ENCODE measurements at places on chromosomes 12 and 14.
A peak's percentile ranks its signal among the peaks of the same experiment; 100 is the strongest.

- DNase-seq: no peak
These were observed 214.5 kb upstream of the ATP2B1 start for GRCh38 chr12:89923091-89923490.

DNA sequence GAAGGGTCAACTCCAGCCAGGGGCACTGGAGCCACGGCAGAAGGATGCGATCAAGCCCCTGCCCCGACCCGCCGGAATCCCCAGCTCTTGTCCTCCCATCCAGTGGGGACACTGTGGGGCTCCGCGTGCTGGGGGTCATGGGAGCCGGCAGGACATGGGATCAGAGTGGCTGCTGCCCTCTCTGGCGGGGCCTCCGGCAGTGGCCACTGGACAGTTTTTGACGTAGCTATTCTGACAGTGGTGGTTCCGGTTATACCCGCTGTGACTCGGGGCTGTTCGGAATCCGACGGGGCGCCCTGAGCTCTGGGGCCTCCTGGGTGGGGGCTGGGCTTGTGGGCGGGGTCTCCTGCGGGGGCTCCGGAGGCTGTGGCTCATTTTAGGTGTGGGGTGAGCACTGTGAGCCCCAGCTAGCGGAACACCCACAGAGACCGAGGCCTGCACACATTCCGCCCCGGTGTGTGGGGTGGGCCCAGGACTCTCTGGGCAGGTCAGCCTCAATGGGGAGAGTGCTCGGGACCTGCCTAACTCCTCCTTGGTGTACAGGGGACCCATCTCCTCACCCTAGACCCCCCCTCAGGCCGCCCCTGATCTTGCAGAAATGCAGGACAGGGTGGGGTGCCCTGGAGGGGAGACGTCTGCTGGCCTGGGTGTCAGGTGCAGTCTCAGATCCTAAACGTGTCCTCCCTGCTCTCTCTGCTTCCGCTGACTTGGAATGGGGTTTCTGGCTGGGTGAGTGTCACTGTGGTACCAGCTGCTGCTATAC is 374.2 kb downstream of the TMEM121 start:
- DNase-seq: no peak

DNA sequence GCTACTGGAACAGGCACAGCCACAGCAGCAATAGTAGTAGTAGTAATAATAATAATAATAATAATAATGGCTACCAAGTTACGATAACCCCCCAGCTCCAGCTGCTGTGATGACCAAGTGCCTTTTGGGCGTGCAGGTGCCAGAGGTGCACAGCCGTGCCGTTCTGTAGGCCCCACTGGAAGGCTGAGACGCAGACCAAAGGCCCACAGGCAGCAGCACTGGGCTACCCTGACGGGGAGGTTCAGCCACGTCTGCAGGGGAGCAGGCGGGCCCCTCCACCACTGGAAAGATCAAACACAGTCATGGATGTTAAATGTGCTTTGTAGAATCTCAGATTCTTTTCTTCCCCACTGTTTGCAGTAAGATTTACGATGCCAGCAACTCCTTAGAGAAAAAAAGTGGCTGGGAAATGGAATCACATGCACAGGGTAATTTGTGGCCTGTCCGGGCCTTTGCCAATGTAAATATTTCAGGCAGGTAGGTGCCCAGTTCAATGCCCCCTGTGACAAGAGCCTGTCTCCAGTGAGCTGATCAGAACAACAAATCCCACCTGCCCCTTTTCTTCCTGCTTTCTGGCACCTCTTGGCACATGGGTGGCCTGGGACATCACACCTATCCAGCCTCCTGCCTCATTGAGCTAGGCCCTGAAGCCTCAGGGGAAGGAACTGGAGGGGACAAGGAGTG is 32.6 kb downstream of the CCDC85C start:
- peak; percentile 93 for DNase-seq

GRCh38 chr12:58285551-58285950 is 344.2 kb downstream of the ATP23 start:
- no peak for DNase-seq

DNA sequence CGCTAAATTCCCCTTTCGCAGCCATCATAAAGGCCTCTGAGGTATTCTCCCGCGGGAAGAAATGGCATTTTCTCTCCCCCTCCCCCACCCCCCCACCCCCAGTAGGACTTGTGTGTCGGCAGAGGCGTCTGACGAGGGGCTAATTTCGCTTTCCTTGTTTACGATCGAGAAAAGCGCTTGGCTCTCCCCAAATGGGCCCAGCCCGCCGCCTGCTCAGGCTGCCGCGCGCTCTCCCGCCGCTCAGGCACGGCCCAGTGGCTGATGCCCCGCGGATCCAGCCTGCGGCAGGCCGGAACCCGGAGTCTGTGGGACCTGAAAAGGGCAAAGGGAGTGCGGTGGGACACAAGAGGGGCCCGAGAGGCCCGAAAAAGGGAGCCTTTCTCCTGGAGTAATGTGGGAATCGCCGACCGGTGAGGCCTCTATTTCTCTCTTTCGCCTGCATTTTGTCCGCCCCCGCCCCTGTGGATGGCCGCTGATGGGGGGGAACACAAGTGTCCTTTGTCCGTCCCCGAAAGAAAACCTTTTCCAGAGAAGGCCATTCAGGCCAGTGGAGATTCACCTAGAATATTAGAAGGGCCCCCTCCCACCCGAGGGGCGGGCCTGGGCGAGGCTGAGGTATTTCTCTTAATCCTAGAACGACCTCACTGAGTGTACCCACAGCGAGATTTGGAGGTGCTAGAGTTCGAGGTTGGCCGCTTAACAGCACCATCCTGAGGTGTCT is 9.0 kb upstream of the HOXC6 start:
- DNase-seq: peak; percentile 27

DNA sequence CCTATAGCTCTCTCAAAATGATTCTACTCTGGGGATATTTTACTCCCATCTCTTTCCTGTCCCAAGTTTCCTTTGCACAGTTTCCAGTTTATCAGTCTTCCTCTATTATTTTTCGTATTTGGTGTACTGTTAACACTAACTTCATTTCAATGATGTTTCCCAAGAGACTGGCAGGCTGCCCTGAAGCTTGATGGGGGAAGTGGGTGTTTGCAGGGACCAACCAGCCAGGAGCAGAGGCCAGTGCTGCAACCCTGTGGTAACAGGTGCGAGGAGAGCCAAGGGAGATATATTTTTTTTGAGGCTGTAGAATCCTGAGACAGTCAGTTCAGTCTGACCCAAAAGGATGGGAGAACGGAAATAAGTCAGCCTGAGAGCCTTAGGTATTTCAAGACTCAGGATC is 11.8 kb upstream of the CEBPE start:
- DNase-seq: no peak

DNA sequence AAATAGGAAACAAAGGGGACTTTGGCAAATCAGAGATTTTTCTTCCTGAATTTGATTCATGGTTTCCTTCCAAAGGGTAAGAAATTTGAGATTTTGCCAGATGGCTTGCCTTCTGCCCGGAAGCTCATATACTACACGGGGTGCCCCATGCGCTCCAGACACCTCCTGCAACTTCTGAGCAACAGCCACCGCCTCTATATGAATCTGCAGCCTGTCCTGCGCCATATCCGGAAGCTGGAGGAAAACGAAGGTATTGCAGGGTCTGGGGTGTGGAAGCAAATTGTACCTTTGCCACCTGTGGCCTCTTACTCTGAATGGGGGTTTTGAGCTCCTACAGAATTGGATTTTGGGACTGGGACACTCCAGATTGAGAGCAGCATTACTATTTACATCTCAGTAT is 63.5 kb downstream of the FRMD6 start:
- DNase-seq: no peak

GRCh38 chr12:133130038-133130807 is at the start of the genes ZNF10 and ZNF891:
TSS of gene ZNF10 (plus strand) at chr12:133130627. CDS start at chr12:133144493, 13,866 bp downstream.
TSS of gene ZNF891 (minus strand) at chr12:133130274. CDS start at chr12:133121918, 8,356 bp downstream.
- peak; percentile 77 for DNase-seq

GRCh38 chr12:120249875-120250795 is 15.4 kb downstream of the PXN start:
- no peak for DNase-seq

- DNase-seq: no peak
These were observed 54.0 kb downstream of the PRIMA1 start for GRCh38 chr14:93734086-93734822.

GRCh38 chr12:29026419-29026818 is 122.7 kb upstream of the FAR2 start:
- DNase-seq: no peak

- no peak for DNase-seq
These were observed 266.9 kb downstream of the KTN1 start for GRCh38 chr14:55846826-55847446.

DNA sequence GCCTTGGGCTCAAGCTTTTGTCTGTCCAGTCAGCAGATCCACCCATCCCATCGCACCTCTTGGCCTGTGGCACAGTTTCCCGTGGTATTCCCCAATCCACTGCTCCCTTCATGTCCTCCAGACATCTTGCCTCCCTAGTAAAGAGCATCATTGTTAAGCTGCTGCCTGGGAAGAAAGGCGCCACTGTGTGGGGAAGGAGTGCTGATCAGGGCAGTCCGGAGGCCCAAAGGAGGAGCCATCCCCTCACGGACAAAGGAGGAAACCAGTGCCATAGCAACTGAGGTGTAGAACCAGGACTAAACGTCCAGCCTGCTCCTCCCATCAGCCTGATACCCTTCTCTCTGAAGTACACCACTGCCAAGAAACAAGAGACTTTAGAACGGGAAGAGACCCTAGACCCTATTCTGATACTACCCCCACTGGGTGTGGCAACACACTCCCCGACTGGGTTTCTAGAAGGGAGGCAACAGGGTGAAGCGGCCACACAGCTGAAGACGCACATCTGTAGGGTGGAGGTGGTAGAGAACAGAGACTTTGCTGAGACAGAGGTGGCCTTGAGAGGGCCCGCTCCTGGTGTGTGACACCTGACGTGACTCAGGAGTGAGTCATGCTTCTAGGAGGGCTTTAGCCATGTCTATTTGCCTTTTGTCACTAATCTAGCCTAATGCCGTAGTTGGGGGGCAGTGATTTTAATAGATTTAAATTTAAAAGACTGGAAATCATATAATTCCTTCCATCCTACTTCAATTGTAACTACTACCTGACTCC is 185.0 kb downstream of the DPF3 start:
- DNase-seq: no peak

DNA sequence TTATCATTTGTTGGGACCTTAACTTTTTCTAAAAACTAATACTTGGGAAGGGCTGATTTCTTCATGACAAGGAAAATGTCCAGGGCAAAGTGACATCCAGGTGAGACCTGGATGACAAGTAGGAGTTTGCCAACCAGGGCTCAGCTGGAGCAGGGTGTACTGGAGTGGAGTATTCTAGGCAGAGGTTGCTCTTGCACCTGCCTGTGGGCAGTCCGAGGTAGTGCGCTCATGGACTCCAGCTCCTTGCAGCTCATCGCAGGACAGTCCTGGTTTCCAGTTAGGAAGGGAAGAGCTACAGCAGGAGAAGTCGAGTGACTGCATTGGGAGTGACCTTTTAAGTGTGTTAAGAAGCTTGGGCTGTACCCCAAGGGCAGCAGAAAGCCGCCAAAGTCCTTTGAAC is 175.9 kb downstream of the PELI2 start:
- DNase-seq: no peak

DNA sequence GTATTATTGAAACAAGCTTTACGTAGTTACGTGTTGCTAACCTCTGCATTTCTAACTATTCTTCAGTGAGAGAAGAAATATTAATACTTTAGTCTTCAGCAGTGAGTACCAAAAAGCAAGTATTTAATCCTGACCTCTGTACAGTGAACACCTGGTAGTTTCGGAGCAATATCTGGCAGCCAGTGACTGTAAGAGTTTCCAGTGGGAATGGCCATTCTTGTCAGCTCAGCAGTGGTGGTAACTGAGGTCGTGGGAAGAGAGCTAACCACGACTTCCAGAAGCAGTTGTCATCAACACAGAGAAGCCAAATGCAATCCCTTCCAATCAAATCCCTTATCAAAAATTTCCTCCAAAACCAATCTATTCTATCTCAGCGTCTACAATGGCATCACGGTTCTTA is 1500.2 kb upstream of the FLRT2 start:
- DNase-seq: no peak

DNA sequence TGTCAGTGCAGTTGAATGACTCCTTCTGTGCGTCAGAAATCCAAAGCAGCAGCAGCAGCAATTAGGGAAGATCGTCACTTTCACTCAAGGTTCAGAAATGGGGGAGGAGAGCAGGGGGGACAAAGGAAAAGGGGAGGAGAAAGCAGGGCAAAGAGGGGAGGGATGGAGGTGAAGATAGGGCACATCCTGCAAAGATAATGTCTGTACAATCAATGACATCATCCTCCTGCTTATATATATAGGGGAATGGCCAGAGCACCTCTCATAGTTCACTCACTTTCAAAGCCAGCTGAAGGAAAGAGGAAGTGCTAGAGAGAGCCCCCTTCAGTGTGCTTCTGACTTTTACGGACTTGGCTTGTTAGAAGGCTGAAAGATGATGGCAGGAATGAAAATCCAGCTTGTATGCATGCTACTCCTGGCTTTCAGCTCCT is at the start of gene NTS:
Gene NTS (plus strand): TSS at position 265 of the 431 bp plus-strand sequence. CDS start 109 bp downstream, at position 374.
- DNase-seq: no peak

GRCh38 chr14:28767853-28768741 is 1.5 kb downstream of the FOXG1 start:
- peak; percentile 87 for DNase-seq

- no peak for DNase-seq
These were observed 1226.5 kb downstream of the GALC start for GRCh38 chr14:86766469-86766868.

- peak; percentile 88 for DNase-seq
These were observed 753 bp downstream of the RPH3A start for GRCh38 chr12:112792301-112792700.

- no peak for DNase-seq
These were observed 50.9 kb downstream of the BTBD7 start for GRCh38 chr14:93281937-93282336.

GRCh38 chr12:98788396-98788795 is 143.3 kb downstream of the APAF1 start:
- no peak for DNase-seq

DNA sequence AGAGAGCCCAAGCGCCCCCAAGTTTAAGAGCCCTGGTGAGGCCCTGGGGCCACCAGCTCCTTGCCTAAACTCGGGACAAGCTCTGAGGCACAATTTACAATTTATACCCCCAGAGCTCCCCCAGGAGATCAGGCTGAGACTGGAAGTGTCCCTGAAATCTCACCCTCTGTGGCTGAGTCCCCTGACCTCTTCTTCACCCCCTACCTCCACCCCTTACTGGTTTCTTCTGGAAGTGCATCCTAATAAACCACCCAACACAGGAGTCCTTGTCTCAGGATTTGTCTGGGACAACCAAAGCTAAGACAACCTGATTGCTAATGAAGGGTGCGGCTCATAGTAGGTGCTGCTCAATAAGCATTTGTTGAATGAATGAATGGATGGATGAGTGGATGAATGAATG is 206.4 kb downstream of the BCL11B start:
- no peak for DNase-seq

- no peak for DNase-seq
These were observed 79.2 kb downstream of the FERMT2 start for GRCh38 chr14:52871606-52872005.

GRCh38 chr12:43436597-43436996 is 115.4 kb downstream of the ADAMTS20 start:
- no peak for DNase-seq

DNA sequence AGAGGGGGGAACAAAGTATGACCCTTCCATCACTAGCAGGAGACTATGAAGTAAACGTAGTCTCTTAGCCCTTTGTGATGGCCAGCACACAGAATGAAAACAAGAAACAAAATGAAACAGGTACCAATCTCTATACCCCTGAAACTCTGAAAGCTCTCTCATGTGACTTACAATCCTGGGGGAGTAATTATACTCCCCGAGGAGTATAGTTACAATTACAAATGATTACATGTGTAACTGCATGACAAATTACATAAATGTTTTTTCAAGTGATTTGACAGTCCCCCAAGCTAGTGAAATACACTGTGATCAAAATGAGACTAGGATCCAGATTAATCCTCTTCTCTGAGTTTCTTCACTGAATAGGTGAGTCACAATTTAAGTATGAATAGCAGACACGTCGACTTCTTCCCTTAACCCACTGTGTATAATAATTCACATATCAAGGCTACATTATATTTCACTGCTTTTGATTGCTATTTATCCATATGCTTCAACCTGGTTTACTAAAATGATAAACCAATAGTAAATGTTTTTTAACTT is 74.0 kb downstream of the SPTSSA start:
- DNase-seq: no peak
